EL (cell line): ENCODE measurements at places on chromosomes 2 and 18.

GRCh38 chr2:66585587-66585986, 150.7 kb downstream of the MEIS1 start:
- DNase-seq: no peak

DNA sequence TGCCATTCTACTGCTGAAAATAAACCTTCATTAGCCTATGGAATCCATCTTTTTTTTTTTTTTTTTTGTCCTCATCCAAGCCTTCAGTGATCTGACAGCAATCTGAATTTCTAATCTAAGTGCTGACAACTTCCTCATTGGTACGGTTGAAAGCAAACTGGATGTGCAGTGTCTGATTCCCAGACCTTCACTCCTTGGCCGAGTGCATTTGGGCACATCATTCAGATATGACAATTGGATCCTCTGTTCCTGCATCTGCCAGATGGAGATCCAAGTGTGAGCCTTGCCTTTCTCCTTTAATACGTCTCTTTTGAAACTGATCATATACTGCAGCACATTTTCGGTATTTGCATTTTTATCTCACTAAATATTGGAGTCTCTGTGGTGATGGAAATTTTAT, 713.1 kb downstream of the DCDC2C start:
- no peak for DNase-seq

DNA sequence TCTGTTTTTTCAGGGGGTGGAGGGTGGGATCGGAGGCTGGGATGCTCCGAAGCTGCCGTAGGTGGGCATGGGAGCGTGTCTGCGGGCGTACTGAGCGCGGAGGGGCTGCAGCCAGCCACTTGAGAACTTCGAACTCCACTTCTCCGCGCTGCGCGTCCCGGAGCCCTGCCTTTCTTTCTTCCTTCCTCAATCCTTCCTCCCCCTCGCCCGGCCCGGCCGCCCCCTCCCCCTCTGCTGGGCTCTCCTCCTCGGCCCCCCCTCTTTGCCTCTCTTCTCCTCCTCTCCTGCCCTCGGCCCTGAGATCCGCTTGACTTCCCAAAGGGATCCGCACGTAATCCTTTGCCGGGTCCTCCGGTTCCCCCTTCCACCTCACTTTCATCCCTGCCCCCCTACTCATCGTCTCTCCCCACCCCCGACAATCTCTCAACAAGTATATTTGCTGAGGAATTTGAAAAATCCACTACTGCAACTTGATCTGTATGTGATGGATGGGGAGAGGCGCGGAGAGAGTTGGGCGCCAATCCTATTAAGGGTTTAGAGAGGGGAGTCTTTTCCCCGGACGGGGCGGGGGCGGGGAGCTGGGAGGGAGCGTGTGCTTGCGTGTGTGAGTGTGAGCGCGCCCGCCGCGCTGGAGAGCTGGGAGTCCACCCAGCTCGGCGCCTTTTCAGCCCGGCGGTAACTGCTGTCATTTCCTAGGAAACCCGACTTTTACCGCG, 1.1 kb downstream of the GLI2 start:
- DNase-seq: peak; percentile 95

DNA sequence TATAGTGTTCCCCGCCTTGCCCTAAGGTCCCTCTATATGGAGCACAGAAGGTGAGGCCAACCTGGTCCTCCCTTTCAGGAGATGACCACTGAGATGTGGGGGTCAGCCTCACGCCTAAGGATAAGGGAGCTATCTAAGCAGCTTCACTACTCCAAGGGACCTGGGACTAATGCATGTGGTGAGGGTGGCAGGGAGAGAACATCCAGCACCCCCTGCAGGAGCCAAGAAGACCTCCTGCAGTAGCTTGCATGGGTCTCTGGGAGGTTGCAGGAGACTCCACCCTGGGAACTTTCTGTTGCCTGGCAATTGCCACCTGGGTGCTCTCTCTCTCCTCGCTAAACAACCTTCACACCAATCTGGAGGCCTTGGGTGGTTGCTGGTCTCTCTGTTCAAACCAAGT, 93.0 kb upstream of the KLHL29 start:
- DNase-seq: no peak

GRCh38 chr2:241381872-241382271, 25.8 kb downstream of the FARP2 start:
- no peak for DNase-seq

- peak; percentile 78 for DNase-seq
These were observed 54.0 kb downstream of the HRH4 start for GRCh38 chr18:24514439-24514838.

DNA sequence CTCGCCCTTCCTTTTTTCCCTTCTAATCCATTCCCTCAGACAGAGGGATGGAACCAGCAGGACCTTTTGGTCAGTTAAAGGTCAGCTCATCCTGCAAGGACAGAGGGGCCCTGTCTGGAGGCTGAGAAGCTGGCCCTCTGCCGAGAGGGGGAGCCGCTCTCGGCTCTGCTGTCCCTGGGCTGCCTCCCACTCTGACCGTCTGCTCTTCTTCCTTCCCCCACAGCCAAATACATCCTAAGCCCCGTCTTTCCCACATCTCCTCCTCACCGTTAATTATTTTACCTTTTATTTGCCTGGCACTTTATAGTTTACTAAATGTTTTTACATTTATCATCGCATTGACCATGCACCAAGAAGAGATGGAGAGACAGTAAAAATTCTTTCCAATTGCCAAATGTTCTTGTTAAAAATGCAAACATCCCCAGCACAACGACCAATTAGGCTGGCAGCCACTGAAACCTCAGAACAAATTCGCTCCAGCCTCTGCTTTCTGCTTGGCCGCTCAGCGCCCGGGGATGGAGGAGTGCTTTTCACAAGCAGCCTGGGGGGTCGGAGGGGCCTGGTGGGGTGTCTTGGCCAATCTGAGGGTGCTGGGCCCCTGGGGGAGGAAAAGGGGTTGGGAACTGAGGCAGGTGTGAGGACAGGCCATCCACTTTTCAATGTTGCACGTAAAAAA, 123.7 kb downstream of the TNS1 start:
- no peak for DNase-seq

DNA sequence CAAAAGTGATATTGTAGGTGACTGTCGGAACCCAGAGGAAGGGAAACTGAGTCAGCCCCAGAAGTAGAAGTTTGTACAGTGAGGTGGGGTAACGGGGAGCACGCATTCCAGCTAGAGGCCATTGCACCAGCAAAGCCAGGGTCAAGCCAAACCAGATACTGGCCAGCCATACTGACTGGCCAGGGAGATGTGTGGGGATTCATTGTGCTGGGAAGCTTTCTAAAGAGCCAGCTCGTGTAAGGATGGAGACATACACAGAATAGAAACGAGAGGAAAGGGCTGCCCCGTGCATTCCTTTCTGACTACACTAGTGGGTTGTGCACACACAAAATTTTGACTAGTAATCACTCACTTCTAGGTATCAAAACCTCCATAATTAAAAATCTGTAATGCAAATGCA, 175.3 kb upstream of the PID1 start:
- DNase-seq: no peak

DNA sequence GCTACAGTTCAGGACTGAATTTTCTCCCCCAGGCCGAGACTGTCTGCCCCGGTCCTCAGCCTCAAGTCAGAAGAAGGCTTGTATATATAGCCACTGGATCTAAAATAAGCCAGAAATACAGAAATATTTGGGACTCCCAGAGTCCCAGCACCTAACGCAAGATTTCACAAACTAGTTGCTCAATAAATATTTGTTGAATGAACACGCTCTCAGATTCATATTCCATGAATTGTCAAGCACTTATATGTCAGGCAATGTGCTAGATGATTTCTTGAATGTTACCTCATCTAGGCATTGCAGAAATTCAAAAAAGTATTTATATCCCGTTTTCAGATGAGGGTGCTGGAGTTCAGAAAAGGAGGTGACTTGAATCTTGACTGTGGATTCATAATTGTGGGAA, 163.7 kb upstream of the KLHL29 start:
- DNase-seq: no peak

DNA sequence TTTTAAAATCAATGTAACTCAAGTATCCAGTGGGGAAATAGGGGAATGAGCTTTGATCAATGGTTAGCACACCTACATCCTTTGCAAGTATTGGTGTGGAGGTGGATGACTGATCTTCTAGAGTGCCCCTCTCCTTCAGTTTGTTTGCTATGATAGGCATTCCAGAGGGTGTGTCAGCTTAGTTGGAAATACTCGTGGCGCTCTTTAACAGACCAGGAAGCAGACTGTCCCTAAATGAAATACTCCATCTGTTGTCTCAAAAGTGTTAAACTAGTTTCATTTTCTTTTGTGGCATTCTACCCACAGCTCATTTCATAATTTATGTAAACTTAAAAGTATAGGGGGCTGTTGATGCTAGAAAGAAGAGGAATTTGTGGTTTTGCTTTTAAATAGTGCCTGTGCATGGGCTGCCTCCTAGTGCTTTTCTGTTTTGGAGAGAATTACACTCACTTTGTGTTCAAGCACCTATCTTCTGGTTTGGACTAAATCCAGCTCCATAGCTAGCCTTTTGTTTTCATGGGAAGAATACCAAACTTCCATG, 66.2 kb downstream of the STAT1 start:
- peak; percentile 83 for DNase-seq
